ENCODE measurements at places on chromosomes 7 and 10.

DNA sequence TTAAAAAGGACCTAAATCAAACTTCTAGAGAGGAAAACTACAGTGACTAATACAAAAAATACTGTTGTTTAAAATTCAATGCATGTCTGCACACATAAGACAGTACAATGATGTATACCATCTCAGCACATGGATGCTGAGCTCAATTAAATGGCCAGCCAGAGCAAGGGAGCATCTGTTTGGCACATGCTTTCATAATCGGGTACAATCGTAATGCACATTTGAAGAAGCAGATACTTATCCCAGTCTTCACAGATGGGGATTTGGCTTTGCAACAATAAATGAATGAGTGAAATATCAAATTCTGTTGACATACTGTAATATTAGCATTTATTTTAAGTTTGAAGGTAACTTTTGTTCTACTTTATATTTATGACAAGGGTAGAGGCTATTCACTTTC, 187.8 kb downstream of the CRPPA start:
- DNase-seq: no peak

- DNase-seq: no peak
These were observed 121.2 kb upstream of the GPR26 start for GRCh38 chr10:123544986-123545385.

DNA sequence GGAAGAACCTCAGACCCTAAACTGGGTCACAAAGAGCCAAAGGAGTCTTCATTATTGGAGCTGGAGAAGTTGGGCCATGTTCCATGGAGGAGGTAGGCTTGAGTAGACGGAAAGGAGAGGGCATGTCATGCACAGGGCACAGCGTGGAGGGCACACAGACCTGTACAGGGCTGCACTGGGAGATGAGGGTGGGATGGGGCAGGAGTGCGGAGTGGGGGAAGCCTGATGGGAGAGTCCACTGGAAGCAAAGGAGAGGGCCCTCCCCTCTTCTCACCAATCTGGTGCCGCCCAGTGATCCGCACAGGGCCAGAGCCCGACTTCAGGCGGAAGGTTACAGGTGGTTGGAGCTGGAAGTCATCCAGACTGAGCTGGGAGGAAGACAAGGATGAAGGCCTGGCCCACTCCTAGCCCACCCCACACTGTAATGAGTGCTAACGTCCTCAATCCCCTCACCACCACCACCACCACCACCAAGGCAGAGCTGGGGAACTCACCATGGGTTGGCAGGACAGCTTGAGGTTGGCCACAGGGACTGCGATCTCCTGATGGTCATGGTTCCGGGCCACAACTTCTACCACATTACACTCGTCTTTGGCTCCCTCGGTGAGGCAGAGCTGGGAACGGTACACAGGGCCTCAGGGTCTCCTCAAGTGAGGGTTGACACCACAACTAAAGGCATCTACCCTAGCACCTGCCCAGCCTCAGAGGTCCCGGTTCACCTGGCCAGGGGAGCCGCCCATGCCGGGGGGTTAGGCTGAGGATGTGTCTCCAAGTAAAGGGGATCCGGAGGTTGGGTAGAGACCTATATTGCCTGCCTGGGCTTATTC, 1.0 kb downstream of the NPM3 start:
- no peak for DNase-seq

DNA sequence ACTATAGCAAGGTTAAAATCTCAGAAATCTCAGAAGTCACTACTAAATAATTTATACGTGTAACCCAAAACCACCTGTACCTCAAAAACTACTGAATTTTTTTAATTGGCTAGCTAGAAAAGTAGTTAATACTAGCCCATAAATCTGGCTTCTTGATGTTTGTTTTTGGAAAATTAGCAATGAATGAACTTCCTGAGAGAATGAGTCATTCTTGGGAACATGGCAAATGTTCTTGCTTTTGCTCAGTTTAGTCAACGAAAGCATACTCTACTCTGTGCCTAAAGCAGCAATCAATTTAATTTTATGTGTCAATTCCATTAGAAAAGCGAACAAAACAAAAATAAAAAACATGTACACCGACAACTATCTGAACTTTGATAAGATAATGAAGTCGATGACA, 69.2 kb downstream of the SEMA3E start:
- DNase-seq: no peak

DNA sequence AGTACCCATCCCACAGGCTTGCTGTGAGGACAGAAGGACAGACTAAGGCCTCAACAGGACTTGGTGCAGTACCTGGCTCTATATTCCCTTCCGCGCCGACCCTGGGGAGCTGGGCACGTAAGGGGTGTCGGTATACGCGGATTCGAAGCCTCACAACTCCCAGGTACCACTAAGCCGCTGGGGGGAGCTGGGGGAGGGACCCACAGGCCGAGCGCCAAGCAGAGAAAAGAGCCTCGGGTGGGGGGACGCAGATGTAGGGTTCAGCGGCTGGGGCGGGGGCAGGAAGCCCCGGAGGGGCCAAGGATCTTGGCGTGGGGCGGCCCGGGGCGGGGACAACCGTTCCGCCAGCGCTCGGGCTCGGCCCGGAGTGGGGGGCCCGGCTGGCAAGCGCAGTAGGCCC, 126.4 kb upstream of the ZNF746 start:
- DNase-seq: peak; percentile 26

GRCh38 chr7:88746126-88746525, 13.4 kb upstream of the ZNF804B start:
- DNase-seq: no peak

GRCh38 chr7:151834271-151835035, 42.5 kb downstream of the PRKAG2 start:
- no peak for DNase-seq

DNA sequence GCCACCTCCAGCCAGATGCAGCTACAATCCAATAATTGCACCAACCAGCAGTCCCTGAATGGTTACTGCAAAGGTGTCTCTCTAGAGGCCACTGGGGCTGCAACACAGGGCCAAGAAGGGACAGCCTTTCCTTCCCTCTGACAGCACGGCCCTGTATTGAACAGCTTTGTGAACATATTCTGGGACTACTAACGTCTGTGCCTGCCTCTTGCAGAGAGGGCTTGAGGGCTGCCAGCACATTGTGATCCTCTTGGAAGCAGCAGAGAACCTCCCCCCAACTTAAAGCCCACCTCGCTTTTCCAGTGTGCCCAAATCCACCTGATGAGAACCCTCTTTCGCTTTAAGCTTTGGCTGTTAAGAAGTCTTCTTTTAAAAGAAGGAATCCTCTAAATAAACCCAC, 415.9 kb downstream of the RPS24 start:
- DNase-seq: no peak

DNA sequence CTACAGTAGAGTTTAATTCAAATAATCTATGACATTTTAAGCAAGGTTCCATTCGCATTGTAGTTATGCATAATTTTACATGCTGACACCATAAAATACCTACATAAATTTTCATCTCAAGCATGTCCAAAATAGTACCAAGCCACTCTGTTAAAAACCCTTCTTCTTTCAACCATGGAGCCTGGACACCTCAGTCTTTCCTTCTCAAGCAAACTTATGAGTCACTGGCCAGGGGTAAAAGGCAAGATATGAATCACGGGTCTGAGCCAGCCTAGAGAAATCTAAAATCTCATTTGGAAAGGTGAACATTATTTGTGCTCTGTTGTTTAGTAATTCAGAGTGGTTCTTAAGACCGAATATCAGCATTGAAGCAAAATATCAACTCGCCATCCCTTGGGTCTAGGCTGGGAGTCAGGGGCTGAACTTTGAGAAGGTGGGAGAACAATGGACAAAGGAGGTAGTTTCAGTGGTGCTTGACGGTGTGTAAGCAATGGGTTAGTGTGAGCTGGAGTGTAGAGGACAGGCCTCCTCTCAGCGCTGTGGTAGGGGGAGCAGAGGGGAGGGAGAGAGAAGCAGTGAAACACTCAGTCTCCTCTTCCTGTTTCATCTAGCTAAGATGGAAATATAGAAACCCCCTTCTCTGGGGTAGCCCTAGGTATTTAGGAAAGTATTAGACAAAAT, 19.1 kb upstream of the GPAM start:
- no peak for DNase-seq

DNA sequence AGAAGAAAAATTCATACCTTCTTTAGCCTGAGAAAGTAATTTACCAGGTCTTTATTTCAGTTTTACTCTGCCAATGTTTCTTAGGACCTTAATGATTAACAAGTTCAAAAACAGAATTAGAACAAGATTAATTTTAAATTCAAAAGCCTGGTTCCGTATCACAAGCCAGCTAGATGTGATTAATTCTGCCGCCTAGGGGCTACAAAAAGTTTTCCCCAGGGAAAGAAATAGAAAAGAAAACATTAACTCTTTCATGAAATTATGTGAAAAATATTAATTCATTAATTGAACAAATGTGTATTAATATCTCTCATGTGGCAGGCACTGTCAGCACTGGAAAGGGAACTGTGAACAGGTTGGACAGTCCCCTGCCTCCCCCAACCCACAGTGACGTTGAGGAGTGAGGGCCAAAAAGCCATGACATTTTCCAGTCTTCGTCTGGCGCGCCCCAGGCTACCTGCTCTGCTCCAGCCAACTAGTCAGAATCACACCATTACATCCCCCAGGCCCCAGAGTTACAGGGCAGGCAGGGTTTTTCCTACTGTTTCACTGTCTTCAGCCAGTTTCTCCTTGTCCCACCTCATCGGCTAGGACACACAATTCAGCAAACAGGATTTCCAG, 20.1 kb downstream of the TMEM176A start:
- no peak for DNase-seq

- no peak for DNase-seq
These were observed 42.7 kb downstream of the SPDYE5 start for GRCh38 chr7:75534727-75535307.

GRCh38 chr10:110077436-110078130, 69.8 kb downstream of the ADD3 start:
- no peak for DNase-seq

DNA sequence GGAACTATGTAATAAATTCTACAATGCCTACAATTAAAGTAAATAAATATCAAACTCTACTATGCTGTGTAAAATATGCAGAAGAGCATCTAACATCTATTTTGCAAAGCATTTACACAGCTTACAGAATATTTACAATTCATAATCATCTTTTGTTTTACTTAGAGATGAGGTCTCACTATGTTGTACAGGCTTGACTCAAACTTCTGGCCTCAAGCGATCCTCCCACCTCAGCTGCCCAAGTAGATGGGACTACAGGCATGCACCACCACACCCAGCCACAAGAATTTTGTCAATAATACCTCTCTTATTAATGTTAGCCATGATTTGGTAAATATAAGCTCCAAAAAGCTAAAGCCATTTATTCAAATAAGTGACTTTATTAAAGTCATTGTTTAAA, 21.9 kb upstream of the CAV2 start:
- DNase-seq: no peak

GRCh38 chr7:2157473-2158279, 75.1 kb downstream of the MAD1L1 start:
- peak; percentile 57 for DNase-seq

- DNase-seq: no peak
These were observed 90.7 kb upstream of the LRRC4 start for GRCh38 chr7:128121711-128122530.

GRCh38 chr10:112460366-112460765, 13.4 kb downstream of the VTI1A start:
- no peak for DNase-seq

- DNase-seq: peak; percentile 88
These were observed 22.0 kb downstream of the FAM171A1 start for GRCh38 chr10:15349112-15349511.

DNA sequence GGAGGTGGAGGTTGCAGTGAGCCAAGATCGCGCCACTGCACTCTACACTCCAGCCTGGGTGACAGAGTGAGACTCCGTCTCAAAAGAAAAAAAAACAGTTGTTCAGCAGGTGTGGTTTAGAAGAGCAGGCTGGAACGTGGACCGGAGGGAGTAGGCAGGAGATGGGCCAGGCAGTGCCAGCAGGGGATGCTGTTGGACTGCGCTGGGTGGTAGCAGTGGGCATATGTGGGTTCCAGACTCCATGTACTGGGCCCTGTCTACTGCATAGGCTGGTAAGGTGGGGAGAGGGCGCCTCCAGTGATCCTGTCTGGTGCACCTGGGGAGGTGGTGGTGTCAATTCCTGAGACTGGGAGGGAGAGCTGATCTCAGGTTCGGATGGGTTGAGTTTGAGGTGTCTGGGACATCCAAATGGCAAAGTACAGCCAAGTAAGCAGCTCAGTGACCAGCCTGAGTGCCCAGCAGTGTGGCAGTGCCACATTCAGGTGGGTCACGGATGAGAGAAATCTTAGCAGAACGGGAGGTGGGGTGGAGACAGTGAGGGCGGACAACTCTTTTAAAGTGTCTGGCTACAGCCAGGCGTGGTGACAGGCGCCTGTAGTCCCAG, 25.9 kb downstream of the SFXN4 start:
- DNase-seq: peak; percentile 44

DNA sequence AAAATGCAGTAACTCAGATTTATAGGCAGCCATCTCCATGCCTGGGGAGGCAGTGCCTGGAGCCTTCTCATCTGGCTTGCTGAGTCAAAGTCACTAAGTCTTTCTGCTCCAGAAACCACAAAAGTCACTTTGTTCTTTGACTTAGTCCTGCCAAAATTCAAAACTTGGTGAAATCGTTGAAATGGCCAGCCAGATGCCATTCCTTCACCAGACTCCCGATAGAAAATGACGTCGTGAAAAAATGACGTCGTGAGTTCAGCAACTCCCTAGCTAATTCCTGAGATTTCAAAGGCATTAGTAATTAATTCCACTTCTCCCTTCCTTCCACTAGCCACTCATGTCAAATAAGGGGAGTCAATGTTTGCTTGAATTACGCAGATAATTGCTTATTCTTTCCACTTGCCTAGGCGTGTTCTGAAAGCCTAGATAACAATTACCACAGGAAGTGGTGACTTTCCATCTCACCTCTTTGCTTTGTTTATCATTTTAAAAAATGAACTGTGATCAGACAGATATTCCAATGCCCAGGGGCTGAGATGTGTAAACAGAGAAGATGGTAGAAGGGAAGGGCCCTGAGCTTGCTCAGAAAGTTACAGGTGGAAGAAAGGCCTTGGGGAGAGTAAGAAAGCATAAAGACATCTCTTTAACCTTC, 48.5 kb upstream of the OSBPL3 start:
- peak; percentile 40 for DNase-seq

DNA sequence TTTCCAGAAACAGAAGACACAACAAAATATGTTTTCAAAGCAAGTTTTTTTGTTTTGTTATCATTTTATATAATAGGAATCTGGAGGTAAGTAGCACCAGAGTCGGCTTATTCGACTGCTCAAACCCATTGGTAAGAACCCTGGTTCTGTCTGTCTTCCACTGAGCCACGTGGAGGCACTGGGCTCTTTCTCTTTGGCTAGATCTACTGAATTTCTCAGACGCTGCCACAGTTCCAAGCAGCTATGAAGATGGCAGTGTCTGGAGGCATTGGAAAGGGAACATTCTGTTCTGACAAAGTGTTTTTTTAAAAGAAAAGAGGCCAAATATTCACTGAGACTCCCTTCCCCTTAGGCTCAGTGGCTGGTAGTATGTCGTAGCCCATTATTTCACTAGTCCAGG, 338.8 kb downstream of the NRG3 start:
- DNase-seq: no peak

- no peak for DNase-seq
These were observed 21.5 kb downstream of the ZMIZ1 start for GRCh38 chr10:79090134-79090803.
